C1 segment of cervical spinal cord (tissue), 14 donors: ENCODE measurements at places on chromosomes 12 and 14.

DNA sequence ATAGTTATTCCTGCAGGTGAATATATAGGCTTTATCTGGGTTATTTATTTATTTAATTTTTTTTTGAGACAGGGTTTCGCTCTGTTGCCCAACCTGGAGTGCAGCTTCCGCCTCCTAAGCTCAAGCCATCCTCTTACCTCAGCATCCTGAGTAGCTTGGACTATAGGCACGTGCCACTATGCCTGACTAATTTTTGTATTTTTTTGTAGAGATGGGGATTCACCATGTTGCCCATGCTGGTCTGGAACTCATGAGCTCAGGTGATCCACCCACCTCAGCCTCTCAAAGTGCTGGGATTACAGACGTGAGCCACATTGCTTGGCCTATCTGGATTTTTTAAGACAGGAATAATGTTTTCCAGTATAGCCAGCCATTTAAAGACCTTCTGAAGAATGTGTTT is 2.0 kb downstream of the RAN start:
- DNase-seq = no peak

DNA sequence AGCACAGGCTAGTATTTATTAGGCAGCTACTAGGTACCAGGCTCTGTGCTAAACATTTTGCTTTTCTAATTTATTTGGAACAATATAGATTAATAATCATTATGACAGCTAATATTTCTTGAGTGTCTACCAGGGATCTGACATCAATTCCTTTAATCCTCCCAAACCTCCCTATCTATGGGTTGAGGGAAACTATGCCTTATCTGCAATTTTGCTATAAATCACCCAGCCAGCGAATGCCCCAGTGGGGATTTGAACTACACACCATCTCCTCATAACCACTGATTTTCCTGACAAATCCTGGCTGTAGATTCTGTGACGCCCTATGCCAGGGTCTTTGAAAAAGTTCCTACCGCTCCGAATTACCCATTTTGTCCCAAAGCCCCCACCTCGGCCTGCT is 21.4 kb upstream of the PLEKHG3 start:
- DNase-seq = no peak

DNA sequence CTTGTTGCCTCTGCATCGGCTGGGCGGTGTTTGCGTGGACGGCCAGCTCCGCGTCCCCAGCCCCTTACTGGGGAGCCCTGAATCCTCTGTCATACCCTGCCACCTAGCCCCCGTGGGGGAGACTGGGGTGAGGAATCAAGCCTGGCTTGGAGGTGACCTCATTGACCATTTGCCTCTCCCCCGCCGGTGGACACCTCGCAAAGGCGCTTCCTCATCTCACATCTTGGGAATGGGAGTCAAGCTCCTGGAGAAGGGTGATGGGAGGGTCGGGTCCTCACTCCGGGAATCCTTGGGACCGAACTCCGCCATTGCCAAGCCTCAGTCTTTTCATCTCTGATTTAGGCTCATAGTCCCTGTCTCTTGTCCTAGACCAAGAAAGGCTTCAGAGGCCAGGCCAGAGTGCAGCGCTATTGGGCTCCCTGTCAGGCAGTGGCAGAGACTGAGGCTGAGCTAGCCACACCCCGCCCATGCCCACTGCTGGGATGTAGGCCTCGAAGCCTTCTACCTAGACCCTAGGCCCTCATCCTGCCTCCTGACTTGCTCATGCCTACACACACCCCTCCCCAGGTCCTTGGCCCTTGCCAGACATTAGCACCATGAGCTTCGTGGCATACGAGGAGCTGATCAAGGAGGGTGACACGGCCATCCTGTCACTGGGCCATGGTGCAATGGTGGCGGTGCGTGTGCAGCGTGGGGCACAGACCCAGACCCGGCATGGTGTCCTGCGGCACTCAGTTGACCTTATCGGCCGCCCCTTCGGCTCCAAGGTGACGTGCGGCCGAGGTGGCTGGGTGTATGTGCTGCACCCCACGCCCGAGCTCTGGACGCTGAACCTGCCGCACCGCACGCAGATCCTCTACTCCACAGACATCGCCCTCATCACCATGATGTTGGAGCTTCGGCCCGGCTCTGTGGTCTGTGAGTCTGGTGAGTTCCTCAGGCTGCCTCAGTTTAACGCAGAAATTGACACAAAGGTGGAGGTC is 678 bp downstream of the TRMT61A start:
- no peak for DNase-seq

DNA sequence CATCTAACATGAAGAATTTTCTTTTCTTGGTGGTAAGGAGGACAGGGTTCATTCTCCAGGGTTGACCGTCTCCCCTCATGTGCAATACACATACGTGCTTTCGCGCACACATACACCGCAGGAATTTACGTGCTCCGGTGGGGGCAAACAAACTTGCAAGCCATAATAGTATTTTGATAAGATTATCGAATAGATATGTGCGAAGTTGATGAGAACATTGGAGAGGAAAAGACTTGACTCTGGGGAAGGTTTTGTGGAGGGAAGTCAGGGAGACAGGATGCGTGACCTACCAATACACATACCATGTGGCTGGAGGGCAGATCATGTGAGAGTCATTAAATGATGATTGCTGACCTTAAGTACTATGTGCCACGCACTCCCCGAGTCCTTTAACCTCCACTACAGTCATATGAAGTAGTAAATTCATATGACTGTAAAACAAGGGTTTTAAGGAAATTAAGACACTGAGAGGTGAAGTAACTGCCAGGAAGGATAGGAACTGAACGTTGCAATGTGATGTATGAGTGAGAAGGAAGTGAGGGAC is 921 bp downstream of the RAD51B start:
- no peak for DNase-seq

DNA sequence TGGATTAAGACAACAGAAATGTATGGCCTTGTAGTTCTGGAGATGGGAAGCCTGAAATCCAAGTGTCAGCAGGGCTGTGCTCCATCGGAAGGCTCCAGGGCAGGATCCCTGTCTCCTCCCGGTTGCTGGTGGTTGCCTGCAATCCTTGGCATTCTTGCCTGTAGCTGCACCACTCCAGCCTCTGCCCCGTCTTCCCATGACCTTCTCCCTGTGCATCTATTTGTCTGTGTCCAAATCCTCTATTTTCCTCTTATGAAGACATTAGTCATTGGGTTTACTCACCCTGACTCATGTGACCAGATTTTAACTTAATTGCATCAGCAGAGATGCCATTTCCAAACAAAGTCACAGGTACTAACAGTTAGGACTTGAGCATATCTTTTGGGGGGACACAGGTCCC is 15.1 kb downstream of the TUNAR start:
- no peak for DNase-seq

GRCh38 chr12:91918431-91918830 is 227.2 kb downstream of the BTG1 start:
- no peak for DNase-seq

- no peak for DNase-seq
Observed at GRCh38 chr12:15526033-15526432, 203.7 kb downstream of the PTPRO start.
